ENCODE measurements at places on chromosomes 13 and 19.

- no peak for DNase-seq
Observed at GRCh38 chr13:114145256-114145655, 12.8 kb upstream of the RASA3 start.

DNA sequence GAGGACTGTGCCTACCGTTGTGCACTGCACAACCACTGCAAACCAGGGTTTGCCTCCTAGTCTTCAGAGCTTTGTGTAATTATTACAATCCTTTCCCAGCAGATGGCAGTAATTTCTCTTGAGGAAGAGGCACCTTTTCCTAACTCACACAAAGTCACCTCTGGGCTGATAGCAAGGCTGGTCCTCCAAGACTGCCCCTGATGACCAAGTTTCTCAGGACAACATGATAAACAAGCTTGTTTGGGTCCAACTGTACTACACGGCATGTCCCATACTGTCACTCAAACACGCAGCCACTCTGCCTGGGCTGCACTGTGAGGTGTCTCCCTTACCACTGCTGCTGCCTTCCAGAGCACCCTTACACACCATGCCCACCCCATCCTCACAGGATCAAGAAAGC is 39.3 kb downstream of the RFXAP start:
- DNase-seq = peak; percentile 16

DNA sequence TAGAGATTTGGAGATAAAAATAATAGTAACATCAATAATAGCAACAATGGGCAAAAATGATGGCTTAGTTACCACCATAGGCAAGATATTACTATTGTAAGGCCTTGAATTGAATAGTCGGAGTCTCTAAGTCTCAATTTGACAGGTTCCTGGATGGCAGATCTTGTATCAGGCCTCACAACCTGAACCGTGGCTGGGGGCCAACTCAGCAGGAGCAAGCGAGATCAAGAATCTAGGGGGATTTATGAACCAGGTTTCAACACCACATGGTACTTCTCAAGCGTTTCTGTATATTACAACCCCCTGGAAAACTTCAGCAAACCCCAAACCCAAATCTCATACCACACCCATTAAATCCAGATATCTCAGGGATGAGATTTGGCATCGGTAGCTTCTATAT is 573.8 kb downstream of the LIG4 start:
- DNase-seq = no peak

- no peak for DNase-seq
Observed at GRCh38 chr19:29378126-29378525, 147.7 kb upstream of the VSTM2B start.

GRCh38 chr13:94433055-94433961 is 46.2 kb downstream of the DCT start:
- no peak for DNase-seq

DNA sequence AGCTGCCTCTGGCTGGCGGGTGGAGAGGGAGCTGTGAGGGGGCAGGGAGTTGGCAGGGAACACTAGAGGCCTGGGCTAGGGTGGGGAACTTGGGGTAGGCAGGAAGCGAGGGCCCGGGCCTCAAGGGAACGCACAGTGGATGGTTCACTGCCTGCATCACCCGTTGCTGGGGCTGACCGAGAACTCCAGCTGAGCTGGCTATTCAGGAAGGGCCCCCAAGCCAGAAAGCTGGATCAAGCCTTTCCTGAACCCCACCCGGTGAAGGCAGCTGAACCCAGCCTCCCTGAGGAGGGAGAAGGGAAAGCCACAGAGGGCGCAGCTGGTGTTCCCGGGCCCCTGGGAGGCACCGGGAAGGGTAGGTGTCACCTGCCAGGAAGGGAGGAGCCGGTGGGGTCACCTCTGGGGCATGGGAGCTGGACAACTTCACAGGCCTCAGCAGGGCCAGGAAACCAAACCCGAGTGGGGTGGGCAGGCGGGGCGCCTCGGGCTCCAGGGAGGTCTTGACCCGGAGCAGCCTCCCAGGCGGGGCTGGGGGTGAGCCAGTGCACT is 13.9 kb downstream of the PALM start:
- no peak for DNase-seq

- DNase-seq = no peak
Observed at GRCh38 chr19:5822181-5822844, 17.2 kb downstream of the FUT6 start.

DNA sequence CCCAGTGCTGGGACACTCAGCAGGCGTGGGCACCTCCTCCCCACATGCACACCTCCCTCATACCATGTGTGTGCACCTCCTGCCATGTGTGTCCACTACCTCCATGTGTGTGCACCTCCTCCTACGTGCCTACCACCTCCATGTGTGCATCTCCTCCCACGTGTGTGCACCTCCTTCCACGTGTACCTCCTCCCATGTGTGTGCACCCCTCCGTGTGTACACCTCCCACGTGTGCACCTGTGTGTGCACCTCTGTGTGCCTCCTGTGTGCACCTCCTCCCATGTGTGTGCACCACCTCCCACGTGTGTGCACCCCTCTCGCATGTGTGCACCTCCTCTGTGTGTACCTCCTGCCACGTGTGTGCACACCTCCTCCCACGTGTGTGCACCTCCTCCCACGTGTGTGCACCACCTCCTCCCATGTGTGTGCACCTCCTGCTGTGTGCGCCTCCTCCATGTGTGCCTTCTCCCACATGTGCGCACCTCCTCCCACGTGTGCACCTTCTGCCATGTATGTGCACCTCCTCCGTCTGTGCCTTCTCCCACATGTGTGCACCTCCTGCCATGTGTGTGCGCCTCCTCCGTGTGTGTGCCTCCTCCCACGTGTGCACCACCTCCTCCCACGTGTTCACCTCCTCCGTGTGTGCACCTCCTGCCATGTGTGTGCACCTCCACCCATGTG is 6.1 kb upstream of the C13orf46 start:
- no peak for DNase-seq
